Vagina (tissue), 2 donors: ENCODE measurements at places on chromosomes 1 and 21. TPM values are rescaled to one million over a fixed set of nuclear protein-coding genes. Genes with fewer than 3 reads are reported as not detected.

DNA sequence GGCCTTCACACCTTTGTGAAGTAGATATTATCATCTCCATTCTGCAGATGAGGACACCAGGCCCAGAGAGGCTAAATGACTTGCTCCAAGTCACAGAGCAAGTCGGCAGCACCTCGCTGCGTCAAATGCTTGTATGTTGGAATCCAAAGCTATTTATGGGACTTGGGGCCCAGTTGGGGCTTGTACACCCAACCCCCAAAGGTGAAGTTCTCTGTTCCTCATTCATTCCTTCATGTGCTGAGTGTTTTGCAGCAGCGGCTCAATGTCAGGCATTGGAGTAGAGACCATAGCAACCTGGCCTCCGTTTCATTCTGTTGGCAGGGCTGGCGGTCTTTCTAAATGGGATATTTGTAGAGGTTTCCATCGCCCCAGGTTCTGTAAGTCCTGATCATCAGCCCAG, 113.4 kb upstream of the SLC25A33 start:
- peaks cover 13% of the 10 kb centered on the region for H3K4me1 ChIP-seq
- no peaks in the 10 kb centered on the region for H3K36me3 ChIP-seq
- H3K27me3 ChIP-seq = no peaks in the 10 kb centered on the region
- no peak overlapping the region for H3K27ac ChIP-seq
- DNase-seq = no peak

- no peaks in the 10 kb centered on the region for H3K27me3 ChIP-seq
- no peak for DNase-seq
- H3K36me3 ChIP-seq = peaks cover 29% of the 10 kb centered on the region
- H3K4me3 ChIP-seq = no peak overlapping the region
These were observed 41.5 kb downstream of the CEP350 start for GRCh38 chr1:179996099-179996498.

DNA sequence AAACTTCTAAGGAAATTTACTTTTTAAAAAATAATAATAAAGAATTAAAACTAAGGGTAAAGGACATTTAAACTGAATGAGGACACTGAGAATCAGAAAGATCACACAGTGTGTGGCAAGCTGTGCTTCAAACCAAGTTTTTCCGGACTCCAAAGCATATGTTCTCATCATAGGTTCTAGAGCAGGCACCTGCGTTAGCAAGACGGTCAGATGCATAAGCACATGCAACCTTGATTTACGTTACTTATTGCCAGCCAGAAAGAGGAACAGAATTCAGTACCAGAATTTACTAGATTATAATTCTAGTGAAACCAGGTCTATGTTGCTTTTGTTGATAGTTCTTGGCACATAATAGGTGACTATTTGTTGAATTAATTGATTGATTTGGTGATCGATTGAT, 6.2 kb upstream of the LBR start:
- no peaks in the 10 kb centered on the region for H3K4me1 ChIP-seq
- no peak overlapping the region for H3K4me3 ChIP-seq
- no peaks in the 10 kb centered on the region for H3K27me3 ChIP-seq

DNA sequence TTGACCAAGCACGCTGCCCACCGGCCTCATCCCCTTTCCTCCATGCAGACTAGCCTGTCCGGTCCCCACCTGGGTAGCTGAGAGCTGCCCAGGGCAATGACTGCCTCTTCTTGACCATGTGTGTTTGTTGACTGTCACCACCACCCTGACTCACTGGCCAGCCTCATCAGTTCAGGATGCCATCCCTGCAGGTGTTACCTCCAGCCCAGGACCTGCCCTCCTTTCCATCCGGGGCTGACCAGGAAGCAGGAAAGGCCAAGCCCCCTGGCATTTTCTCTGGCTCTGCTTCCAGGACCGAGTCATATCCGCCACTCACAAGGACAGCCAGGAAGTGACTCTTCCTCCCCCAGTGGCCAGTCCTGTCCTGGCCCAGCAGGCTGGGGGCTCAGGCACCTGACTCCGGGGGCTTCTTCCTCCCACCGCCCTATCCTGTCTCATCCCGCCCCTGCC, 17.1 kb downstream of the EPHA2 start:
- H3K4me1 ChIP-seq = peaks cover 46% of the 10 kb centered on the region
- no peaks in the 10 kb centered on the region for H3K27me3 ChIP-seq
- no peak overlapping the region for H3K4me3 ChIP-seq
- peak overlapping the region; percentile 63 for H3K27ac ChIP-seq

DNA sequence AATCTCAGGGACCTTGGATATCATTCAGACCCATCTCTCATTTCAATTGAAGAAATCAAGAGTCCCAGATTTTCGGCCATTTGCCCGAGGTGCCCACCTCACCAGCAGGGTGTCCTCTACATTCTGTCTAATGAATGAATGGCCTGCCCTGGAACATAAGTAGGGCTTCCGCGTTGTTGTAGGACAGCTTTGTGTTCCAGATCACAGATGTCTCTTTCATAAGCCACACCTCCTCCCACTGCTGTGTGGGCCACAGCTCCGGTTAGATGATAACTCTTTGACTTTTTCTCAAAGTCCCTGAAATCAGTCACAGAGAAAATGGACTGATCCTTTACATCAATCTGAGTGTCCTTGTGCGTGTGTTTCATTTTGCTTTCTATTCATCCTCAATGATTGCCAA, 144.4 kb downstream of the RGS7 start:
- H3K36me3 ChIP-seq = no peaks in the 10 kb centered on the region
- H3K4me1 ChIP-seq = no peaks in the 10 kb centered on the region
- no peaks in the 10 kb centered on the region for H3K27me3 ChIP-seq
- no peak overlapping the region for H3K4me3 ChIP-seq

DNA sequence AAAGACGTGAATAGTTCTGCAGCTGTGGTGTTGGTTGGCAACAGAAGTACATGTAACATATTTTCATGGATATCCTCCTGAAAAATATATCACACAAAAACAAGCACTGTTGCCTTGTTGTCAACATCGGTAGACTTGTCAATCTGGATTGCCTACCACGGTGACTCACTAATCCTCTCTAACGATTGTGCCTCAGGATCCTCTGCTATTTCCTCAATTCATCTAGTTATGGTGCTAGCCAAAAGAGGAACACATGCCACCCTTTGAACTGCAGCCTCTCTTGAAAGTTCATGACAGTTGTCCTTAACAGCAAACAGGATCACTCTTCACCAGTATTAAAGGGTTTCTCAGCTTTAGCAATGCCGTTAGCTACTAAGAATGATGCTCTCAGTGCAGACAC, 25.7 kb downstream of the RASAL2 start:
- peaks cover 14% of the 10 kb centered on the region for H3K4me1 ChIP-seq
- H3K36me3 ChIP-seq = no peaks in the 10 kb centered on the region
- DNase-seq = no peak
- no peak overlapping the region for H3K27ac ChIP-seq
- no peaks in the 10 kb centered on the region for H3K27me3 ChIP-seq

DNA sequence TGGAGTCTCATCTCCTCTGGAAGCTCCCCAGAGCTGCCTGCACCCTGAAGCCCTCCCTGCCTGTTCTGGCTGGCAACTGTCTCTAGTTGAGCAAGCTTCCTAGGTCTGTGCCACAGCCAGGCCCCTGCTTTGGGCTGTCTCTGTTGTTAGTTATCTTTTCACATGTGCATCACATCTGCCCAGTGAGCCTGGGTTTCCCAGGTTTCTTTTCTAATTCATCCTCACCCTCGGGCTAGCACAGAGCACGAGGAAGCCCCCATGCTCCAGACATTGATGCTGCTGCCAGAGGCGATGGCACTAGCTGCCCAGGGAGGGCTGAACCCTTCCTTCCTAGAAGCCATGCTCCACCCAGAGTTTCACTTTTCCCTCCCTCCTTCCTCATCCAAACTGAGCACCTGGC, 27.2 kb downstream of the RASSF5 start:
- H3K27me3 ChIP-seq = no peaks in the 10 kb centered on the region
- no peaks in the 10 kb centered on the region for H3K36me3 ChIP-seq
- DNase-seq = no peak
- H3K27ac ChIP-seq = no peak overlapping the region

GRCh38 chr1:29789910-29790247, 553.6 kb downstream of the PTPRU start:
- H3K36me3 ChIP-seq = no peaks in the 10 kb centered on the region
- H3K4me3 ChIP-seq = no peak overlapping the region
- no peak for DNase-seq

DNA sequence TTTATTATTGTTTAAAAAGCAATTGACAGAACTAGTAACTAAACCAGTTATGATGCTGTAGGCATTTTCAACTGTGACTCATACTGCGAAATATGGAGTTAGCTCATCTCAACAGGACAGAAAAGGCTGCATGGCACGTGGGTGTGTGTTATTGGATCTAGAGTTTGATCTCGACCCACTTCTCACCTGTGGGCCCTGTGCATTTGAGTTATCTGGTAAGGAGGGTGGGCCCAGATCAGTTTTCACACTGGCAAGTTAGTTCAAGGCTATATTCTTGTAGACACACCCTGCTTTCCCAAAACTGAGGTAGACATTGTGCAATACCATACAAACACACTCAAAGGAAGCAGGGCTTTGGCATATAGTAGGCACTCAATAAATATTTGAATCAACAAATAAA, 71.3 kb upstream of the PRDX6 start:
- no peak for DNase-seq
- no peak overlapping the region for H3K4me3 ChIP-seq
- no peaks in the 10 kb centered on the region for H3K36me3 ChIP-seq
- H3K27me3 ChIP-seq = no peaks in the 10 kb centered on the region
- H3K4me1 ChIP-seq = no peaks in the 10 kb centered on the region

- no peak overlapping the region for H3K27ac ChIP-seq
- no peaks in the 10 kb centered on the region for H3K4me1 ChIP-seq
- no peak for DNase-seq
- H3K4me3 ChIP-seq = no peak overlapping the region
These were observed 21.9 kb upstream of the PADI6 start for GRCh38 chr1:17350083-17350482.

- DNase-seq = no peak
- no peak overlapping the region for H3K27ac ChIP-seq
- H3K36me3 ChIP-seq = peaks cover 4% of the 10 kb centered on the region
- no peak overlapping the region for H3K4me3 ChIP-seq
These were observed 6.7 kb downstream of the LDLRAP1 start for GRCh38 chr1:25550155-25550506.

- peaks cover 21% of the 10 kb centered on the region for H3K4me1 ChIP-seq
- H3K36me3 ChIP-seq = no peaks in the 10 kb centered on the region
- H3K27ac ChIP-seq = no peak overlapping the region
- no peak for DNase-seq
These were observed 6.8 kb upstream of the ALDH4A1 start for GRCh38 chr1:18908911-18909771.

DNA sequence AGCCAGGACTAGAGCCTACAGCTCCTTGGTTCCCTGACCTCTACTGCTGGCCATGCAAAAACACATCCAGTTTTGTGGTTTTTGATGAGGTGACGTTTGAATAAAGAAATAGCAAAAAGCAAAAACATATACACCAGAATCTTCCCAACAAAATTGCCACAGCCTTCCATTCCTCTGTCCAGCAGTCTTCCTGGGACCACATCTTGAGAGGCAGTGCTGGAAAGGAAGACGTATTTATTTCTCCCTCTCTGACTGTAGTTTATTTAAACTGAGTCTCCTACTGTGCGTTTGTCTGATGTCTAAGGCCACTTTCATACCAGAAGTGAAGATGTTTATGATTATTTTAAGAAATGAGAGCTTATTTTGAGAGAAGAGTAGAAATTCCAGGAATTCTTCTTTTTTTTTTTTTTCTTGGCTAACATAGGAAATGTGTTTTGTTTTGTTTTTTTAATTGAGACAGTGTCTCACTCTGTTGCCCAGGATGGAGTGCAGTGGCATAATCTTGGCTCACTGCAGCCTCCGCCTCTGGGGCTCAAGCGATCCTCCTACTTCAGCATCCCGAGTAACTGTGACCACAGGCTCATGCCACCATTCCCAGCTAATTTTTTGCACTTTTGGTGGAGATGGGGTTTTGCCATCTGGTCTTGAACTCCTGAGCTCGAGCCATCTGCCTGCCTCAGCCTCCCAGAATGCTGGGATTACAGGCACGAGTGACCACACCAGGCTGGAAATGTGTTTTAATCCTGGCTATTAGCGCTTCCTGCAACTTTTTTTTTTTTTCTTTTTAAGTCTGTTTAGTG, 118.5 kb downstream of the ITSN1 start:
- H3K4me3 ChIP-seq = no peak overlapping the region
- H3K27ac ChIP-seq = peak overlapping the region; percentile 66
- H3K36me3 ChIP-seq = no peaks in the 10 kb centered on the region
- no peaks in the 10 kb centered on the region for H3K27me3 ChIP-seq
- peaks cover 25% of the 10 kb centered on the region for H3K4me1 ChIP-seq

- no peak overlapping the region for H3K4me3 ChIP-seq
- no peaks in the 10 kb centered on the region for H3K36me3 ChIP-seq
- no peaks in the 10 kb centered on the region for H3K4me1 ChIP-seq
These were observed 23.9 kb downstream of the RUNX3 start for GRCh38 chr1:24905979-24906720.

Gene FAM163A
- 2.5 TPM for total RNA-seq

Gene DNAJC28
- total RNA-seq = 1.5 TPM

Gene NTMT2
- total RNA-seq = not detected

Gene CRYAA
- total RNA-seq = not detected

Gene EVI5
- 29.7 TPM for total RNA-seq

Gene RBM34
- total RNA-seq = 44.7 TPM

Gene LCE1A
- not detected for total RNA-seq

Gene ZBTB8A
- 10.1 TPM for total RNA-seq
